ENCODE measurements at places on chromosomes 2 and 18. TPM values are rescaled to one million over a fixed set of nuclear protein-coding genes. Genes with fewer than 3 reads are reported as not detected.

PLGLB2 gene
- total RNA-seq: not detected

GRCh38 chr2:210199854-210200253 is 25.4 kb downstream of the ACADL start:
- peak; percentile 49 for DNase-seq

DNA sequence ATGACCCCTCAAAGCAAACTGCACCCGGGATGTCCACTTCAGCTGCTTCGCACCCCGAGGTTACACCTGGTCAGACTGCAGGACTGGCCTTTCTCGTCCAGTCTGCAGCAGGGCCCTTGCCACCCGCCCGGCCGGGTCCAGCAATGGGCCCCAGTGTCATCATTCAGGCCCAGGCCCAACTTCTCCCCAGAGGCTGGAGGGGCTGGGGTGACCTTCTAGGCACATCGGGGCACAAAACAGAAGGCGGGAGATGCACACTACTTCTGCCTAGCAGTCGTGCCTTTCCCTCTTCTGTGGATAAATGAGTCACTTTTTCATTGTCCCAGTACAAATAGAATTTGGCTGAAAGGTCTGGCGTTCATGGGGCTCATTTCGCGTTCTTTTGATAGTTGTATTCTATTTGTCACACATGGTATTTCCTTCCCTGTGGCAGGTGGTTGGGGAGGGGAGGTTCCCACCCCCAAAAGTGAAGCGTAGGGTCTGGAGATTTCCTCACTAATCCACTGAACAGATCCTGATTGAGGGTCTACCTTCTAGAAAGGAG is 56.9 kb upstream of the ID2 start:
- no peak for DNase-seq

DNA sequence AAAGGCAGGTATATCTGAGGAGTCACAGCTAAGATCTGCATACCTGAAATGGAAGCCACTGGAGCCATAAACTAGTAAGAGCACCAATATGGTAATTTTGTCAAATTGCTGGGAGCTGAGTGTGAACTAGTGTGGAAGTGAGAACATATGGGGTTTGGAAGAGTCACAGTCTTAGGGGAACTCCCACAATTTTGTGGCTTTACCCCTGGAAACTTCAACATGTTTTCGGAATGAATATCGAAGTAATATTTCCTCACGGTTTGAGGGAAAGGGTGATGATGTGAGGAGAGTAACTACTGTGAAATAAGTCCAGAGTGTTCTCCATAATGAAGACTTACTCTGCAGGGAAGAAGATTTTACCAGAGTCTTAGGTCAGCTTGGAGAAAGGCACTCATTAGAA is 565.9 kb downstream of the RIT2 start:
- no peak for DNase-seq

- DNase-seq: no peak
Observed at GRCh38 chr2:154488801-154489200, 209.7 kb upstream of the KCNJ3 start.

- no peak for DNase-seq
Observed at GRCh38 chr2:217685255-217685605, 317.6 kb downstream of the TNS1 start.

GRCh38 chr18:63979409-63979920 is 9.6 kb downstream of the SERPINB8 start:
- DNase-seq: peak; percentile 67

Measured in upper lobe of left lung (tissue), 6 donors.